Fibroblast of skin of back (primary cell): ENCODE measurements at places on chromosomes 1 and 21.

DNA sequence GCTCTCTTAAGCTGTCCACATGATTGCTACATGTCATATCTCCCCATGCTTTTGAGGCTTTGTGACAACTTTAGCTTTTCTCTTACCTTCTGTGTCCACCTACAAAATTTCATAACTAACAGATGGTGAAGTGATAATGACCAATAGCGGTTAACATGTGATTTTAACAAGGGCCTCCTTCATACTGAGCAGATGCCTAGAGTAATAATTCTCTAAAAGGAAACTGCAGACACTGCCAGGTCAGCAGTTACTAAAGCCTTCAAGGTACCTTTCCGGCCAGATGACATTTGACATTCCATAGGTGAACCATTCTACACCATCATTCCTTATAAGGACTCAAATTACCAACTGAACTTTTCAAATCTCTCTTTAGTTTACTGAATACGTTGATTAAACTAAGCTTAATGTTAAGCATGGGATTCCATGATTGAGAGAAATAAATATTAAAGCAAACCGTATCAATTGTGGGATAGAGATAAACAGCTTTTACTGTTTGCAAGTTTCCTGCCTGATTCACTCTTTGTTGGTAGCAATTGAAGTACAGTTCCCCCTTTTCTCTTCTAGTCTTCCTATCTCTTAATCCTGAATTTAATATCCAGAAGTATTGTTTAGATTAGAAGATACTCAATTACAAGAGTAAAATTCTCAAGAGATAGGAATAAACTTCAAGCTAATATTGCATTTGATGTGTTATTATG lies 205.1 kb downstream of the PLA2G4A start:
- no peak for DNase-seq

- DNase-seq, result no peak
Observed at GRCh38 chr1:213987422-213987926, 299 bp upstream of the PROX1 start.

GRCh38 chr1:51945591-51945990 lies 44.9 kb downstream of the RAB3B start:
- no peak for DNase-seq

DNA sequence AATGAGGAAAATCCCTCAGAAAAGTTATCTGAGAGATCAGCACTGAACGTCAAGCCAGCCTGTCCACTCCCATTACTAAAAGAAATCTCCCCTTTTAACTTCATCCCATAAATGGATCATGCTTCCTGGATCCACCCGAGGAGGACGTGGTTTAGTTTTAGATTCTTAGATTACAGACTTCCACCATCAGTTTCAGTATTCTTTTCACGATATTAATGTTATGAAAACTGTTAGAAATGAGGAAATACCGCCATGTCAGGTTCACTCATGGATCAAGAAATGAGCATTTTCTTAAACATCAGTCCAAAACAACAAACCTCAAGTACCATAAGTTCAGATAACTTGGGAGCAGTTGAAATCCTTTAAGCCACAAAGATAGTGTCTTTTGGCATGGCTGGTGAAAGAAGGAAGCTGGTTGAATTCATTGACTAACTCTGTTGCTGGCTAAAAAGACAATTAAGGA lies 49.8 kb downstream of the NFIA start:
- no peak for DNase-seq

- DNase-seq, result no peak
Observed at GRCh38 chr1:114274621-114275317, 121.1 kb upstream of the SYT6 start.

DNA sequence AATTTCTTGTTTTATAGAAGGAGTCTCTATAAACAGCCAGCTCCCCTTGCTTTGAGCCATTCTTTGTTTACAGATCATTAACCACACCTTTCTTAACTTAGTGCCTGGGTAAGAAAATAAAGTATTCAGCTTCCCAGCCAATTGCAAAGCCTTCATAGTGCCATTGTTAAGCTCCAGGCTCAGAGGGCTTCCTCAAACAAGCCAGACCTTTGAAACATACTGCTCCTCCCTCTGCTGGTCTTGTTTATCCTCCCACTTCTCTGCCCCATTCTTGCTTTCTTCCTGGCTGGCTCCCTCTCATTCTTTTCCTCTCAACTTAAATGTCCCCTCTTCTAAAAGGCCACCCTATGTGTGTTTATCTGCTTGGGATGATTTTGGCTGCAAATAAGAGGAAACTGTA lies 319.4 kb upstream of the ST6GALNAC5 start:
- no peak for DNase-seq
